ENCODE measurements at places on chromosomes 3 and 15.

GRCh38 chr15:74712311-74712710 is 13.0 kb downstream of the CYP1A1 start:
- H3K4me1 ChIP-seq: peaks cover 5% of the 10 kb centered on the region
- peaks cover 8% of the 10 kb centered on the region for H3K27me3 ChIP-seq
- H3K36me3 ChIP-seq: no peaks in the 10 kb centered on the region
- no peak for DNase-seq
- no peak overlapping the region for H3K27ac ChIP-seq

- DNase-seq: no peak
- H3K27me3 ChIP-seq: no peaks in the 10 kb centered on the region
- no peaks in the 10 kb centered on the region for H3K4me1 ChIP-seq
These were observed 143.8 kb downstream of the LRTM1 start for GRCh38 chr3:54784021-54784420.

DNA sequence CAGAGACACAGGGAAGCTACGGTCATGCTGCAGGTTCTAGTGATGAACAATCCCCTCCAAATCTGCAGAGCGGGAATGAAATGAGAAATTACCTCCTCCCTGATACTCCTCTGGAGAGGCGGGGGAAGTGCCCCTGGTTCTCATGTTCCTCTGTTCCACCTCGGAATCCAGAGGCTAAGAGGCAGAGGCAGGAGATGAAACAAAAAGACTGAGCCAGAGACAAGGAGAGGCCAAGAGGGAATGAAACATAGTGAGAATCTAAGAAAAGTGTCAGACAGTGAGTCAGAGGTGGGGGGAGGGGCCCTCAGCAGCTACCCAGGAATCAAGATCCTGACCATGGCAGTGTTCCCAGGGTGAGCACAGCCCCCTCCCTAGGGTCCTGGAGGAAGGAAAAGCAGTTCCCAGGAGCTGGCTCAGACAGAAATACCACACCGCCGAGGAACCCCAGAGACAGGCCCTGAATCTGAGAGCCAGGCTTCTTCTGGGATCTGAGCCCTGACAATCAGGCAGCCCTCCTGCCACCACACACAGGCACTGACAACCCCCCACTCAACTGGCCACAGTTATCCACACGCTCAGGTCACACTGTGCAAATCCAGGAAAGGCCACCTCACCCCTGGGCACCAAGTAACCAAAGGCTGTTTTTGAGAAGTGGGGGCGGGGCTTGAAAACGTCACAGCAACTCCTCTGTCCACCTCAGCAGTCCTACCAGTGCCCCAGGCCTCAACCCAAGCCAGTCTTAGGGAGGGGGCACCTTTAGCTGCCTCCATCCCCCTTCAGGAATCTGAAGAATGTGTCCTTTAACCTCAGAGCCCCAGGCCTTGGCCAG is 2.4 kb downstream of the CSRNP1 start:
- peaks cover 47% of the 10 kb centered on the region for H3K36me3 ChIP-seq
- peak overlapping the region; percentile 94 for H3K4me3 ChIP-seq
- peak; percentile 27 for DNase-seq

GRCh38 chr3:136070334-136070733 is 104.8 kb downstream of the PPP2R3A start:
- H3K4me3 ChIP-seq: no peak overlapping the region
- H3K27ac ChIP-seq: no peak overlapping the region
- H3K4me1 ChIP-seq: peaks cover 9% of the 10 kb centered on the region
- no peak for DNase-seq

DNA sequence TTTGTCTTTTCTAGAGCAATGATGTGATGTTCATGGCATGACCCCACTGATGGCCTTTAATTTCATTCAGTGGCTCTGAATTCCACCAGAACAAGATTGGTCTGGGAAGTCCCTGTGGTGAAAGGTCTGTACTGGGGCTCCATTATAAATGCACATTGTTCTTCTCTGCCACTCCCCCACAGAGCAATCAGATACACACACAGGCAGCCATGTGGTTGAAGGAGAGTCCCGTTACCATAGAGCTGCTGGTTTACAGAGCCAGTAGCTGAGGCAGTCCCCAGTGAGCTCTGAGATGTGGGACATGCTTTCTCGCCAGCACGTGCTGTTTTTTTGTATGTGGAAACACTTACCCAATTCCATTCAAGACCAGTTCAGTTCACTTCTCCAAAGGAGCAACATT is 172.7 kb upstream of the TRIM42 start:
- H3K27ac ChIP-seq: no peak overlapping the region
- H3K27me3 ChIP-seq: peaks cover 4% of the 10 kb centered on the region
- no peaks in the 10 kb centered on the region for H3K36me3 ChIP-seq
- no peaks in the 10 kb centered on the region for H3K4me1 ChIP-seq
- no peak for DNase-seq

DNA sequence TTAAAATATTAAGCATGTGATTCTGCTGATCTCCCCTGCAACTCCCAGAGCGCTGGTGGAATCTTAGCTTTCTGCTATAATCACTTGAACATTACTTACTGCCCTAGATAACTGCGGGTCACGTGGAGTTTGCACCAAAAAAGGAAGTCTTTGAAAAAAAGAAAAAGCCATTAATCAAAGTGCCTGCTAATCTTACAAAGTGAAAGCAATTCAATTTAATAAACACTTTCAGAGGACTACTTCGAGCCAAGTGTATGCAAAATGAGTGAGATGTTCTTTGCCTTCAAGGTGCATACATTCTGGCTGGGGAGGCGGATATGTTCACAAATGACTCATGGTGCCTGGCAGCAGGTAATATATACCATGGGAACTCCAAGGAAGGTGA is 109.9 kb upstream of the GAP43 start:
- peaks cover 30% of the 10 kb centered on the region for H3K27me3 ChIP-seq
- H3K36me3 ChIP-seq: no peaks in the 10 kb centered on the region
- DNase-seq: no peak

DNA sequence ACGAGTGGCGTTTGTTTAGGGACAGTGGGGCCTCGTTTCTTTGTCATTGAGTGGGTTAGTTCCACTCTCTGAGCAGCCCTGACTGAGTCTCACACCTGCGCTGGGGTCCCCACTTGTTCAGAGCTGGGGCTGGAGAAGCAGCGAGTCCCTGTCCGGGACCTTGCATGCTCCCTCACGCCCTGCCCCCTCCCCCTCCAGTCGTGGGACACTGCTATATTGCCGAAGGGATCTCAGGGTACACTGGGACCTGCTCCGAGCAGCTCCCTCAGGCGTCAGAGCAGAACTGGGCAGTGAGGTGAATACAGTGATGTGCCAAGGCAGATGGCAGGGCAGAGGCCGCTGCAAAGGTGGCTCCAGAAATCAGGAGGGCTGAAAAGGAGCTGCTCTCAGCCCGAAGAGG is 59.9 kb upstream of the KLF13 start:
- no peaks in the 10 kb centered on the region for H3K27me3 ChIP-seq
- H3K36me3 ChIP-seq: peaks cover 5% of the 10 kb centered on the region
- peak overlapping the region; percentile 74 for H3K27ac ChIP-seq
- DNase-seq: no peak

- H3K27ac ChIP-seq: no peak overlapping the region
- no peaks in the 10 kb centered on the region for H3K36me3 ChIP-seq
- peaks cover 9% of the 10 kb centered on the region for H3K4me1 ChIP-seq
- H3K27me3 ChIP-seq: peaks cover 45% of the 10 kb centered on the region
- no peak overlapping the region for H3K4me3 ChIP-seq
- DNase-seq: no peak
These were observed 47.8 kb downstream of the CCDC54 start for GRCh38 chr3:107425033-107425432.

- H3K27me3 ChIP-seq: no peaks in the 10 kb centered on the region
- H3K4me3 ChIP-seq: no peak overlapping the region
- H3K27ac ChIP-seq: no peak overlapping the region
- no peak for DNase-seq
- no peaks in the 10 kb centered on the region for H3K36me3 ChIP-seq
- no peaks in the 10 kb centered on the region for H3K4me1 ChIP-seq
These were observed 1321.0 kb downstream of the ROBO2 start for GRCh38 chr3:78360849-78361248.

DNA sequence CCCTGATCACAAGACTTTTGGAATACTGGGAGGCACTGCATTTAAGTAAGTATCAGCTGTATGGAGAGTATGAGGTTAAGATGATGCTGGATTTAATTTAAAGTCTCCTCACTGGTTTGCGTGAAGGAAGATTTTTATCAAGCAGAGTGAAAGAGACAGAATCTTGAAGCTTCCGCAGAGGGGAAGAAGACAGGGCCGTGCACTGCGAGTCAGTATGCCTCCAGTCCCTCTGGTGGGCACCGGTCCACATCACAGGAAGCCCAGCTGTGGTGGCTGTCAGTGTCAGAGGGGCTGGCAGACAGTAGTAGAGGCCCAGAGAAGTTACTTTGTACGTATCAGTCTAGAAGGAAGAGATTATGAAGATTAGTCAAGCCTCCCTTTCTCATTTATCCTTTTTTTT is 379.0 kb upstream of the TPRG1 start:
- H3K36me3 ChIP-seq: peaks cover 6% of the 10 kb centered on the region
- peaks cover 18% of the 10 kb centered on the region for H3K4me1 ChIP-seq
- peaks cover 8% of the 10 kb centered on the region for H3K27me3 ChIP-seq
- DNase-seq: no peak
- H3K27ac ChIP-seq: no peak overlapping the region

DNA sequence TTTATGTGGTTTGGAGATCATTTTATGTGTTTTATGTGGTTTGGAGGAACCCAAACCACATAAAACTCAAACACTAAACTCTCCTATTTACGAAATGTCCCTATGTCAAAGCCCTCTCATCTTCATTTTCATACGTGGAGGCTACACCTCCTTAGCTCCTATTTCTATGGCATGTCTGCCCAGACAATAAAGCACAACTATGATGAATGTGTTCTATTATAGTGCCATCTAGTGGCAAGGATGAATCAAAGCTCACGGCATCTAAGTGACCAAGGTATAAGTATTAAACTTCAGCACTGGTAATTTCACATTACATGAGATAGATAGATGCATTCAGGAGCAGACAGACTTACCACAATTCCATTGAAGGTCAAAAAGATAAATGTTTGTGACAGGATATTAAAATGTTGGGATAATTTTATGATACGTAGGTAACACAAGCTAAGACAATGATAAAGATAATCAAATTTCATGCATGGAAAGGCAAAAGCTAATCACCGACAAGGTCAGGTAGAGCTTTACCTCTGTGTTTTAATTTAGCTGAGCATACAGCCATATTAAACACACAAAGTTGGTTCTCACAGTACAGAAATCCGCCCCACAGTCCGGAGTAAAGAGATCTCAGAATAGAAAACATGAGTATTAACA is 130.6 kb upstream of the FHIT start:
- H3K4me1 ChIP-seq: peaks cover 5% of the 10 kb centered on the region
- H3K27ac ChIP-seq: no peak overlapping the region
- no peaks in the 10 kb centered on the region for H3K36me3 ChIP-seq

Data from activated T-helper 1 cell treated with anti-CD3 and anti-CD28 coated beads, Interleukin-12 subunit alpha, Interleukin-12 subunit beta, Interleukin-2, Interleukin-4 antibody, amounts not matched to agents 30 ng/mL and 10 ng/mL and 1 ng/mL, durations not matched to agents 14 hours and 24 hours and 36 hours (primary cell).